ENCODE measurements at places on chromosomes 5 and 9.

- no peak for DNase-seq
These were observed 119.4 kb upstream of the SPIN1 start for GRCh38 chr9:88268886-88269285.

- no peak for DNase-seq
These were observed 17.8 kb downstream of the ATP6V0E1 start for GRCh38 chr5:173001229-173001841.

DNA sequence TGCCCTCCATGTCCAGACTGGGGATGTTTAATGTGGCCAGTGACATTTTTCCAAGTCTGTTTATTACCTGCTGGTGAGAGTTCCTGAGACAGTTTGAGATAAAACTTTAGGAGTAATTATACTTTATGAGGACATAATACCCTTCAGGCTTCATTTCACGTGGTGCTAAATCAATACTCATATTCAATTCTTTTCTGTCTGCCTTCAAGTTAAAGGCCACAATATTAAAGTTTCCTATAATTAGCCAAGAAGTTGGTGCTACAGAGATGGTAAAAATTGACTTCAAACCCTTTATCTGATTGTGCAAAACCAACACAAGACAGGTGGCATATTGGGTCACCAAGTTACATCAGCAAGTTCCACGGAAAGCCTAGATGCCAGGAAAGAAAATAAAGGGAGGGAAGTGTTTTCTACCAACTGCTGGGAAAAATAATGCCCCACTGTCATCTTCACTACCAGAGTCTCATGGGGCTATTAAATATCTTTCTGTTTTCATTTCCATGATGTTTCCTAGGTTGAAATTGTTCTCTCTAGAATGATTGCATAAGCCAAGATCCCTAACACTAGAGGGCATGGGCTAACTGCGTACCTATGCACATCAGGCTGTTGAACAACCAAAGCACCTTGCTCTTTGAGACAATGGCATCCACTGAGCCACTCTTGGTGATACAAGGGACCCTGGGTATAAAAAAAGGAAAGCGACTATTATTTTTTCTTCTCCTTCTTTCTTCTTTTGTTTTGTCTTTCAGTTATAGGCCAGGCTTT lies 68.7 kb downstream of the INSYN2B start:
- DNase-seq, result no peak

DNA sequence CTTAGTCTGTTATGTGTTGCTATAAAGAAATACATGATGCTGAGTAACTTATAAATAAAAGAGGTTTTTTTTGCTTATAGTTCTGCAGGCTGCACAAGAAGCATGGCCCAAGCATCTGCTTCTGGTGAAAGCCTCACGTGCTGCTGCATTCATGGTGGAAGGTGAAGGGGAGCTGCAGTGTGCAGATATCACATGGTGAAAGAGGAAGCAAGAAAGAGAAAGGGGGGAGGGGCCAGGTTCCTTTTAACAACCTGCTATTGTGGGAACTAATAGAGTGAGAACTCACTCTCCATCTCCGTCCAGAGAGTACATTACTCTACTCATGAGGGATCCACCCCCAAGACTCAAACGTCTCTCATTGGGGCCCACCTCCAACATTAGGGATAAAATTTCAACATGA lies 12.5 kb upstream of the PARP8 start:
- no peak for DNase-seq

DNA sequence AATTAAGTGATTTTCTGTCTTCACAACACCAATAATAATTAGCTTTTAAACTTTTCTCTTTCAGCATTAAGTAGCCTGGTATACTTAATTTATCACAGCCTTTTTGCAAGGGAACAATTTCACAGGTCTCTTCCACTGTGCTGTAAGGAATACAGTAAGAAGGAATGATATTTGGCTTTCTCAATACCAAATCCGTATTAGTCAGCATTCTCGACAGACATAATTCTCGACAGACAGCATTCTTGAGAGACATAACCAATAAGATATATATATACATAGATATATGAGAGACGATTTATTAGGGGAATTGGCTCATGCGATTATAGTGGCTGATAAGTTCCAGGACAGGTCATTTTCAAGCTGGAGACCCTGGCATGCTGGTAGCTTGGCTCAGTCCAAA lies 18.0 kb downstream of the PRKAA1 start:
- no peak for DNase-seq

GRCh38 chr5:162529209-162529608 lies 461.6 kb downstream of the GABRG2 start:
- no peak for DNase-seq
